MV-4-11 (cell line): ENCODE measurements at places on chromosomes 13 and 19.

- DNase-seq: no peak
These were observed 4.0 kb upstream of the SIGLEC8 start for GRCh38 chr19:51462276-51462675.

DNA sequence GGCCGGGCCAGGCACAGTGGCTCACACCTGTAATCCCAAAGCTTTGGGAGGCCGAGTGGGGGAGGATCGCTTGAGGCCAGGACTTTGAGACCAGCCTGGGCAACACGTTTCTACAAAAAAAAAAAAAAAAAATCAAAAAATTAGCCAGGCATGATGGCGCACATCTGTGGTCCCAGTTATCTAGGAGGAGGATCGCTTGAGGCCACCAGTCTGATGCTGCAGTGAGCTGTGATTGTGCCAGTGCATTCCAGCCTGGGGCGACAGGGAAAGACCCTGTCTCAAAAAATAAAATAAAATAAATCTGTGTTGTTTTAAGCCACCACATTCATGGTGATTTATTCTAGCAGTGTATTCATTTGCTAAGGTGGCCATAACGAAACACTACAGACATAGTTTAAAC, 4.1 kb upstream of the DACT3 start:
- DNase-seq: no peak

- DNase-seq: no peak
These were observed 23.1 kb downstream of the ARID3A start for GRCh38 chr19:948842-949496.

DNA sequence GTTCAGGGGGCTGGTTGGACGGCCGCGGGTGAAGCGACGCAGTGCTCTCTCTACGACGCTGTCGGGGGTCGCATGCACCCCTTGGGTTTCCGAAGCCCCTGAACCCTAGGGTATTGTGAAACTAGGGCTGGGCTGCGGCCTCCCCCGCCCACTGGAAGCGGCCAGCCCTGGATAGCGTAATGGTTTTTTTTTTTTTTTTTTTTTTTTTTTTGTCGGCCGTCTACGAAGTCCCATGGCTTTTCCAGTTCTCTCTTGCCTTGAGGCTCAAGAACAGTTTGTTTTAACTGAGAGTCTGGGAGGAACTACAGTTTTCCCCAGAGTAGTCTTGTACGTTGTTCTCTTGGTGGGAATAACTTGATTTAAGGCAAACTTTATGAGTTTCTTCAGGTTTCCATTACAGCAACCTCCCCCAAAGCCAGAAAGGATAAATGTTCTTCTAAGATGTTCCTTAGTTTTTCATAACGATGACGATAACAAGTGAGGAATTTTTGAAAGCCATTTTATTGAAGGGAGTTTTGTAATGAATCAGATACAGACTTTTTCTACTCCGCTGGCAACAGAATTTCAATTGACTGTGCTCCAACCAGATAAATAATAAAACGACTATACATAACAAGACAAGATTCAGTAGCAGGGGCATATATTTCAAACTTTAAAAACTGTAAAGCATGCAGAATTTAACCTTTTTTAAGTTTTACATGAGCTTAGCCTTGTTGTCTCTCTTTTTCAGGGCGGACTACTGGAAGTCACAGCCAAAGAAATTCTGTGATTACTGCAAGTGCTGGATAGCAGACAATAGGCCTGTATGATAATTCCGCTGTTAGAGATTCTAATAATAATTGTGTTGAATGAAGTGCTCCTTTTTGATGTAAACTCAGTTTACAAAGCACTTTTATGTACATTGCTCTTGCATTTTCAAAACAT, 867 bp downstream of the WBP4 start:
- peak; percentile 76 for DNase-seq
